ENCODE measurements at places on chromosomes 6 and 20. TPM values are rescaled to one million over a fixed set of nuclear protein-coding genes. Genes with fewer than 3 reads are reported as not detected.

ELOVL2 gene
- not detected for total RNA-seq

RHAG gene
- not detected for total RNA-seq

SFTA2 gene
- total RNA-seq, result not detected

LRFN2 gene
- total RNA-seq, result not detected

TMEM74B gene
- total RNA-seq, result not detected

OVOL2 gene
- total RNA-seq, result not detected

ZMYND8 gene
- total RNA-seq, result 16.5 TPM

FRMD1 gene
- total RNA-seq, result under 0.01 TPM

TMEM217 gene
- 1.6 TPM for total RNA-seq

ARHGAP18 gene
- 45.6 TPM for total RNA-seq

FABP7 gene
- total RNA-seq, result not detected

RAB44 gene
- total RNA-seq, result not detected

ZSCAN16 gene
- total RNA-seq, result 4.9 TPM

DAAM2 gene
- 6.5 TPM for total RNA-seq

FAM110A gene
- 4.9 TPM for total RNA-seq

SLC32A1 gene
- not detected for total RNA-seq

ADGRF4 gene
- 0.33 TPM for total RNA-seq

LINC00237 gene
- not detected for total RNA-seq

SLC23A2 gene
- total RNA-seq, result 11.2 TPM

BTN1A1 gene
- total RNA-seq, result not detected

FOXC1 gene
- total RNA-seq, result 1.5 TPM

CLVS2 gene
- total RNA-seq, result 0.12 TPM

RIPPLY2 gene
- total RNA-seq, result 0.87 TPM

INSM1 gene
- total RNA-seq, result not detected

AIF1 gene
- total RNA-seq, result not detected

B3GALT4 gene
- 5.3 TPM for total RNA-seq

CGAS gene
- total RNA-seq, result 7.4 TPM

LPA gene
- total RNA-seq, result not detected

PRSS16 gene
- 0.11 TPM for total RNA-seq

TENT5A gene
- 56.0 TPM for total RNA-seq

TRIM10 gene
- not detected for total RNA-seq

APOM gene
- total RNA-seq, result 1.2 TPM

SCRT2 gene
- not detected for total RNA-seq

FAM83C gene
- not detected for total RNA-seq

CLPSL2 gene
- not detected for total RNA-seq

F13A1 gene
- under 0.01 TPM for total RNA-seq

TTK gene
- 55.2 TPM for total RNA-seq

TRIM15 gene
- not detected for total RNA-seq

SAYSD1 gene
- 14.1 TPM for total RNA-seq

MYLK4 gene
- total RNA-seq, result 0.25 TPM

CAGE1 gene
- total RNA-seq, result 0.11 TPM

CTAGE9 gene
- total RNA-seq, result not detected

SIGLEC1 gene
- not detected for total RNA-seq

TRMT11 gene
- 51.4 TPM for total RNA-seq

CTCFL gene
- total RNA-seq, result not detected

SYCP2 gene
- 0.89 TPM for total RNA-seq

SLC17A5 gene
- 32.6 TPM for total RNA-seq

HLA-DOA gene
- not detected for total RNA-seq

All from uterine smooth muscle cell (primary cell).